ENCODE measurements at places on chromosomes 4 and X.

GRCh38 chr4:137601934-137602333 is 69.6 kb upstream of the PCDH18 start:
- DNase-seq = no peak

GRCh38 chrX:1444561-1445500 is 7.9 kb downstream of the ASMTL start:
- DNase-seq = no peak

DNA sequence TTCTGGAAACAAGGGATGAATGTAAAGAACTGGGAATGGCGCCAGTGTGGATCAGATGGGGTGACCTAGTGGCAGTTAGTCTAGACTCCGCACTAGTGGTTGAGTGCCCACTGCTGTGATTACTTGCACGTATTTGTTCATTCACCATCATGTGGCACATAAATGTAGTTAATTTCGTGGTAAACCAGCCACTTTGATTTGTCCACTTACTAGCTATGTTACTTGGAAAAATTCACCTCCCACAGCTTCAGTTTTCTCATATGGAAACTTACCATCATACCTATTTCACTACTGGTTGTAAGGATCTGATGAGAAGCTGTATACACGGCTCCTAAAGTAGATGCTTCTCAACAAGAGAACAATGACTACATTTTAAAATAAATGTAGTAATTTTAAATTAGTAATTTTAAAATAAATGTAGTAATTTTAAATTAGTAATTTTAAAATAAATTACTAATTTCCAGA is 394 bp upstream of the DYNLT3 start:
- DNase-seq = no peak

DNA sequence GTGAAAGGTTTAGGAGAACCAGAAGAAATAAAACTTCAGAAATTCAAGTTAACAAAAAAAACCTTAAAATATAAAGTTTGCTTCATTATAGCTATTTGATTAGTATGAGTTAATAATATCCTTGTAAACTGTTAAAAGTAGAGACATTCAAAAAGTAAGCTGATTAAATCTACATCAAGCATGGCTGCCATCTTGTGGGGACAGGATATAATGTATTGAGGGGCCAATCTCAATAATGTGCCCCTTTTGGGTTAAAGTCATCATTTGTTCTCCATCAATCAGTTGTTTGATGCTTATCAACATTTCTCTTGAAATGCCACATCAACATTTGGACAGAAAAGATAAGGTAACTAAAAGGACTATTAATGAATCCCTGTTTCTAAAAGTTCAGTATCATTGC is 4.6 kb upstream of the GRID2 start:
- DNase-seq = no peak

DNA sequence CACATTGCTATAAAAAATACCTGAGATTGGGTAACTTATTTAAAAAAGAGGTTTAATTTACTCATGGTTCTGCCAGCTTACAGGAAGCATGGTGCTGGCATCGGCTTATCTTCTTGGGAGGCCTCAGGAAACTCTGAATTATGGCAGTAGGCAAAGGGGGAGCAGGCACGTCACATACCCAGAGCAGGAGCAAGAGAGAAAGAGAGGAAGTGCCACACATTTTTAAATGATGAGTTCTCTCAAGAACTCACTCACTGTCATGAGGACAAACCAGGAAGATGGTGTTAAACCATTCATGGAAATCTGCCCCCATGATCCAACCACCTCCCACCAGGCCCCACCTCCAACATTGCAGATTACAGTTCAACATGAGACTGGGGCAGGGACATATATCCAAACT is 10.0 kb upstream of the AFF1 start:
- DNase-seq = no peak

DNA sequence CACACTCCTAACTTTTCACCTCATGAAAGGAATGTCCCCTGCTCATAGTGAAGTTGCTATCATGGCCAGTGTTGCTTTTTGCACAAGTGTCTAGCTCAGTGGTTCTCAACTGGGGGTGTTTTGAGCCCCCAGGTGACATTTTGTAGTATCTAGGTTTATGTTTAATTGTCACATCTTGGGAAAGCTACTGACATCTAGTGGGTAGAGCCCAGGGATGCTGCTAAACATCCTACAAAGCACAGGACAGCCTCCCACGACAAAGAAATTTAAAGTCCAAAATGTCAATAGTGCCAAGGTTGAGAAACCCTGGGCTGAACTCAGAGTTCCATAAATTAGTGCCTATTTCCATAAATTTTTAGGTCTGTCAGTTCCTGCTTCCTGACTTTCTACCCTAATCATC is 70.7 kb upstream of the HCCS start:
- DNase-seq = no peak

- DNase-seq = peak; percentile 35
These were observed 46.4 kb downstream of the ASMT start for GRCh38 chrX:1661048-1661921.

DNA sequence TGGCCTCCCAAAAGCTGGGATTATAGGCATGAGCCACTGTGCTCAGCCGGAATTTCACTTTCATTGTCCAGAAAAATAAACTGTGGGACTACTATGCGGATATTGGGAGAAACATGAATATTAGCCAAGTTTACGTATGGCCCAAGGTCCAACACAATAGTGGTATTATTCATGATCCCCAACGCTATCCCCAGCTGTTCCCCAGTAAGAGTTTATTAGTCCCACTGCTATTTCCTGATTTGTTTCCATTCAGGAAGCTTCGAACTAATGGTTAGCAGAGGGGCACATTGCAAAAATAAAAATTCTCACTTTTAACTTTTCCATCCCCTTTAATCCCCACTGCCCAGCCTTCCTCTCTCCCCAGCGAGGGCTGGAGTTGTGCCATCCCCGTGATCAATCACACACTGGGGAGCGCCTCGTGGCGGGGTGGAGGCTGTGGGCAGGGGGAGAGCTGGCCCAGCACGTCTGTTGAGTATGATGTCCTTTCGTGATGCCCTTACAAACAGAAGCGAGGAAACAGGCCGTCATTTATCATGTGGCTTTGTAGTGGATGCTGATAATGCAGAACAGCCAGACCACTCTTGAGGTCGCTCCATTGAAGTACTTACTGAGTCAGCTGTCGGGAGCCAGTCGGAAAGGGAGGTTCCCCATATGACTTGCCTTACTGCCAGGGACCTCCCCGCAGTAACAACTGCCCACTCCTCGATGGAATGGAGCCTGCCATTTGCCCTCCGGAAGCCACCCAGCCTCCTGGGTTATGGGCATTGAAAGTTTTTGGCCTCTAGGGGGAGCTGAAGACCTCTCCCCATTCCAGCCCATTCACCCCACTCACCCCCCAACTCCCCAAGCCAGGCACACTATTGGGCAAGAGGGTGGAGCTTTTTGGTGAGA is 117.0 kb downstream of the KDR start:
- no peak for DNase-seq
